ENCODE measurements at places on chromosomes 7 and 10.
A peak's percentile ranks its signal among the peaks of the same experiment; 100 is the strongest.

GRCh38 chr10:129568583-129569344 lies 101.7 kb downstream of the MGMT start:
- no peak for DNase-seq

DNA sequence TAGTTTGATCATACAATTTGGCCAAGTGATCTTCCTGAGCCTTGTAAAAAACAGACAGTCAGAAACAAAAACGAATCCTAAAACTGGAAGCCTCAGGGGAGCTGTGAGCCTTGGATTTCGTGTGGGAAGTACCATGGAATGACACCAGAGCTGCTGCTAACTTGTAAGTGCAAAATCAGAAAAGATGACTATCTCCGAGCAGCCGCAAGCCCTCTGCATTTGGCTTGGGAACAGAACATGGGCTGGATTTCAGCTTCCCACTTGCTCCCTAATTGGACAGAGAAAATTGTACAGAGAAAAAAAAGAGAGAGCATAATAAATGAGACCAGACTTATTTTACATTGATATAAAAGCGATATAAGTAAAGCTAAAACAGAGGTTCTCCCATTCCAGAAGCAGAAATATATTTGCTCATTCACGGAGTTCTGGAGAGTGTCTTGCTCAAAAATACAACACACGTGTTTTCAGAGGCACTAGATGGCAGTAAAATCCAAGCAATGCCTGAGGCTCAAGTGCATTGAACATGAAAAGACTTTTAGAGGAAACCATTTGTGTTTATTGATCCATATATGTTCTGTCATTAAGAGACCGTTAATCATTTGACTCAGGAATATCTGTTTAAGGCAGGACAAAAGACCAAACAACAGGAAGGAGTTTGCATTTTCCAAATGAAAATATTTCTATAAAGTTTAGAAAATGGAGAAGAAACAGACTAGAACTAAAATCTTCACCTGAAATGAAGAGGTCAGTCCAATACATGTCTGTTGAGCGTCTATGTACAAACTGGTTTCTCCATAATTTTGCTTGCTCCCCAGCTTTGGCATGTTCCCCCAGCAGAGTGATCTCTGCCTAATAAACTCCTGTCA lies 78.3 kb upstream of the SLC26A5 start:
- peak; percentile 52 for DNase-seq

DNA sequence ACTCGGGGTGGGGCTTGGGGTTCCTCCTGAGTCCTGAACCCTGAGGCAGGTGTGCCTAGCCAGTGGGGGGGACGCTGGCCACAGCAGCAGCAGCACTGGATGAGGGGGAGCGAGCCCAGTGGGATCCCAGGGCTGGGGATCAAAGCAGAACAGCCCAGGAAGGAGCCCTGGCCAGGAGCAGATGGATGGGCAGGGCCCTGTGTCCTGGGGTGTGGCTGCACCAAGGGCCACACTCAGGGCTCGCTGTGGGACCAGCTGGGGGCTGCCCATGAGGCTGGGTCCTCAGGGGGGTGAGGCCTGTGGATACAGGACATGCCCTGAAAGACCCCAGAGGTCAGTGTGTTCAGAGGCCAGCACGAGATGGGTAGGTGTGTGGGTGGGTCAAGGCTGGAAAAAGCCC lies 50.9 kb downstream of the STK32C start:
- DNase-seq, result no peak

- DNase-seq, result no peak
Observed at GRCh38 chr7:149041350-149041749, 13.0 kb upstream of the PDIA4 start.

DNA sequence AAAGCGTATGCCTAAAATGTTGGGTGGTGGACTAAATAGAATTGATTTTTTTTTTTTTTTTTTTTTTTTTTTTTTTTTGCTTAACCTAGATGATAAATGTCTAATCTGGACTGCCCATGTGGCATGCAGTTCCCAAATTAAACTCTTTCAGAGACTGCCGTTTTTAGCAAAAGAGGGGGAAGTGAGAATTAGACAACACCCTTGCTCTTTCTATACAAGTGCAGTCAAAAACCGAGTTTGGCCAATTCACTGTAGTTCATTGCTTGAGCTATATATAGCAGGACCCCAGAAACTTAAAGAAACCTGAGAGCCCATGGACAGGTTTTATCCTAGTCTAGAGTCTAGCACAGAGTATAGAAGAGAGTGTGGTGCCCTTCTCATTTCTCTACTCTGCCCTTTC lies 141.9 kb downstream of the GRM3 start:
- DNase-seq, result no peak

GRCh38 chr7:85135977-85136376 lies 50.9 kb downstream of the SEMA3D start:
- peak; percentile 41 for DNase-seq

GRCh38 chr10:125836746-125837145 lies 13.4 kb downstream of the BCCIP start:
- DNase-seq, result no peak

GRCh38 chr10:526651-527312 lies 162.7 kb downstream of the DIP2C start:
- no peak for DNase-seq

- no peak for DNase-seq
Observed at GRCh38 chr10:95697429-95697828, 3.7 kb upstream of the TCTN3 start.

GRCh38 chr7:140841166-140841715 lies 83.5 kb downstream of the BRAF start:
- DNase-seq, result peak; percentile 7

DNA sequence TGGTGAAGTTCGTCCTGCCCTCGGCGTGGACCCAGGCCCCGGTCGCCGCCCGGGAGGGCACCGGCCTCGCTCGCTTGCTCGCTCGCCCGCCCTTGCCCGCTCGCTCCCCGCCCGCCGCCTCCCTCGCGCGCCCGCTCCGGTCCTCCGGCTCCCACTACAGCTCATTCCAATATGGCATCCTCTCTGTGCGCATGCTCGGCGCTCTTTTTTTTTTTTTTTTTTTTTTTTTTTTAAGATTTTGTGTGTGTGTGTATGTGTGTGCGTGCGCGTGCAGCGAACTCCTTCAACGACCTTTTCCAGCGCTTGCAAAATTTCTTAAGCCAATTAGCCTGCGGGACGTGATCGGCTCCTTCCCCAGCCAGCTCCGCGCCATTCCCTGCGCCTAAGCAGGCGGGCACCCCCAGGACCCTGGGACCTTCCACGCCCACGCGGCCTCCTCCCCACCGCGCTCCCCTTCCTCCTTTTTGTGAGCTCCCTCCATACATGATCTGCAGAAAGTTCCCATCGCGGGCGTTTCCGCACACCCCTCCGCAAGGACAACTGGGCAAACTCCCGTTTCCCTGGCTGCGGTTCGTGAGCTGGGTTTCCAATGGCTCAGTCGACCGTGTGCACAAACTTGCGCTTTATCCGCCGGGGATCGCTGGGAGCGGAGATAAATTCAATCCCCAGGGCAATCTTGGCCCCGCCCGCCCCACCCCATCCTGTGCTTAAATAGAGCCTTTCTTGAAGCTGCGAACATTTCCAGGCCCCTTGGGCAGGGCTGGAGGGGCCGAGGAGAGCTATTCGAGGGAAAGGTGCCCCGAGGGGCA lies at the start of gene SFMBT2:
Gene SFMBT2 (minus strand): TSS at position 173 of the 809 bp plus-strand sequence. CDS start 29,136 bp downstream, outside the sequence.
- DNase-seq, result peak; percentile 58

- DNase-seq, result peak; percentile 46
Observed at GRCh38 chr10:77084431-77085144, 553.0 kb downstream of the KCNMA1 start.

DNA sequence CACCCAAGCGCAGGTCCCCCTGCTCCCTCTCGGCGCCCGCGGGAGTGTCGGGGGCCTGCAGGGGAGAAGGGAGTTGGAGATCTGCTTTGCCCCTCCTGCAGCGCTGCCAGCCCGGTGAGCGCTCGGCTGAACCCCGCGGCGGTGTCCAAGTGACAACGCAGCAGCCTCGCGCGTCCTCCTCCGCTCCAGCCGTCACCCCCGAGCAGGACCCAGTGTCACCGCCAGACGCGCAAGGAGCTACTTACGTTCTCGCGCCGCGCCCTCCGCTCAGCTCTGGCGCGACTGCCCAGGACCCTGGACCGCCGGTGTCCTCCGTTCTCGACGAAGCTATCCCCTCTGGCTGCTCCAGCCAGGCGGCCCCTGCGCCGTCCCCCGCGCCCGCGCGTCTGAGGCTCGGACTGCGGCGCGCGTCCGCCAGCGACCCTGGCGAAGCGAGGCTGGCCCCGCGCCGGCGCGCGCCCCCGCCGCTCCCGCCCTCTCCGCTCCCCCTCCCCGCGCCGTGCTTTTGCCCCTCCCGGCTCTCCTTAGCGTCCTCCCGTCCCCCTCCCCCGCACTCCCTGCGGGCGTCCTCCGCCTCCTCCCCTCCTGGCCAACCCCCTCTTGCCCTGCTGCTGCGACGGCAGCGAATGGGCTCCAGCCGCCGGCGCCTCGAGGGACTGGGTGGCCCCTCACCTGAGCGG lies at the start of gene NRCAM:
Gene NRCAM (minus strand): TSS at position 439 of the 680 bp plus-strand sequence. CDS start 216,372 bp downstream, outside the sequence.
- DNase-seq, result peak; percentile 85

DNA sequence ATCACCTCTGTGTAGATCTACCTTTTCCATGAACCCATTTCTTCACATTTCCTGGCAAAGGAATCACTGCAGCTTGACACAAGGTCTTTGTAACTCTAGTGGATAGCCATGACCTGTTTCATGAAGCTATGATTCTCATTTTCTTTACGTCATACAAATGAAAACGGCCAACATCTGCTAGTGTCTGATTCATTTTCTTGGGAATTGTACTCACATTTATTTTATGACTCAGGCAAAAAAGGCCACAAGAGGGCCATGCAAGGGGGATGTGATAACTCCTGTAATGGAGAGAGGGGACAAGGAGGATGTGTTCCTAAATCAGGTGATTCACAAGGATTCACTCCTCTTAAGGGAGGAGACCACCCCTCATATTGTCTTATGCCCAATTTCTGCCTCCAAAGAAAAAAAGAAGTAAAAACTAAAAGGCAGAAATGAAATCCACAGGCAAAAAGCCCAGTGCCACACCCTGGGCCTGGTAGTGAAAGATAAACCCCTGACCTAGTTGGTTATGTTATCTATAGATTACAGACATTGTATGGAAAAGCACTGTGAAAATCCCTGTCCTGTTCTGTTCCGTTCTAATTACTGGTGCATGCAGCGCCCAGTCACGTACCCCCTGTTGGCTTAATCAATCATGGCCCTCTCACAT lies 249.9 kb downstream of the IPMK start:
- peak; percentile 97 for DNase-seq

DNA sequence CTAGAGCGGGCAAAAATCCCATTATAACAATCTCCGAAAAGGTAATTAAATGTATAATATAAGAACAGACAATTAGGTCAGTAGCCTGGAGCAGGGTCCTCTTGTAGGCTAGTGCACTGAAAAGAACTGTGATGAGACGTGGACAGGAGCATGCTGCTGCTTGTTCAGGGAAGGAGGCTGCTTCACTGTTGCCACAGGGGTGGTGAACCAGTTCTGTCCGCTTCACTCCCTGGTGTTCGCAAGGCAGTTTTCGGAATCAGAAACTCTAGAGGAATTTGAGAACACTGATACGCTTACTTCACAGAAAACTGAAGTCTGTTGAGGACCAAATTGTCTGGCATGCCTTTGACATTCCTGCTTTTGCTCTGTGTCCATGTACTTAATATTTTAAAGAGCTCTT lies 17.4 kb downstream of the ZNRF2 start:
- no peak for DNase-seq

DNA sequence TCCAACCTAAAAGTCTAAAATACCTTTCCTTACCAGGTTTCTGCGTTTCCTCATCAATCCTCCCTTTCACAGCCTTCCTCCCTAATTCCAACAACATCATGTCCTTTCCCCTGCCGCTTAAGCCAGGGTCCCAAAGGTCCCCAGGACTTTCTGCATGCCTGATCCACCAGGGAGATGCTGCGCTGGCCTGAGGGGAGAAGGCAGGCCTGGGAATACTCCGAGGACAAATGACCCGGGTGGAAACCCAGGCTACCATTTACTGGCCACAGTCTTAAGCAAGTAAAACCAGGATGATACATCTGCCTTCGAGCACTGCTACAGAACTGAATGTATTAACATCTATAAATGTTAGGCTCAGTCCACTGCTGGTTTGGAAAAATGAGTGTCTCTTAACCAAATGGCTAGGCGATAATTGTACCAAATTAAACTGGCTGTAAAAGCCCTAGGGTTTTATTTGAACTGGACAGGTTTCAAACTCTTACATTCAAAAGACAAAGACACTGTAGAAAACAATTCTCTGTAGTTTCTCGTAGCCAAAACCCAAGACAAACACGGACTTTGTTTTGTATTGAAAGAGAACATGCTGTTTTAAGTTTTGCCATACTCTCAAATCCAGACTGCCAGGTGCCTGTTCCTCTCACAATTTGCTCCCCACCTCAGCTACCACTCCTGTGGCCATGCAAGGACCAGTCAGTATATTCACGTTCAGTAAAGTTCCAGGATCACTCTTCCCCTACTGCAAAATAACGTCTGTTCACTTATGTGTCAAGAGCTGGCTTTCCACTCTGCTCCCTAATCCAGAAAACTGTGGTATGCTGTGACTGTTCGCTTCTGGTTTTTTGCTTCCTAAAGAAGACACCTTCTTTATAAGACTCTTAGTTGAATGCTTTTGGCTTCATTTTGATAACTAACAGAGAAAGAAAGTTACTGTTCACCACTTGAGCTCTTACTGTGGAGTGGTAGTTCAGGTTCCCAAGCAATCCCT lies 145.7 kb downstream of the RNF216 start:
- no peak for DNase-seq

GRCh38 chr7:101542527-101543241 lies 86.4 kb downstream of the MYL10 start:
- peak; percentile 58 for DNase-seq

DNA sequence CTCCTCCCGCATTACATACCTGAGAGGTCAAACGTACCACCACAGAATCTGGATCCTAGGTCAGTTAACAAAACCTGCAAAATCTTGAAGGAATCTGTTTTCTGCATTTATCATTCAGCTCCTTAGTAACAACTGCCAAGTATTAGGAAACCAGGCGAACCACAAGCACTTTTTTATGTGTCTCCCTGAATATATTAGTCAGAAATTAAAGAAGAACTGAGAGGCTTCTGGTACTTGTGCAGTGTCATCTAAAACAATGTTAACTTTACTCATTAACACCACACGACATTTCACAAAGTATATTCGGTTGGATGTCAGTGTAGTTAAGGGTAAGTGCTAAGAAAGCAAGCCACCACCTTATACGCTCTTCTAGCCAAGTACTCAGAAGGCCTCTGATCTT lies 2.5 kb downstream of the CCDC6 start:
- DNase-seq, result peak; percentile 33

DNA sequence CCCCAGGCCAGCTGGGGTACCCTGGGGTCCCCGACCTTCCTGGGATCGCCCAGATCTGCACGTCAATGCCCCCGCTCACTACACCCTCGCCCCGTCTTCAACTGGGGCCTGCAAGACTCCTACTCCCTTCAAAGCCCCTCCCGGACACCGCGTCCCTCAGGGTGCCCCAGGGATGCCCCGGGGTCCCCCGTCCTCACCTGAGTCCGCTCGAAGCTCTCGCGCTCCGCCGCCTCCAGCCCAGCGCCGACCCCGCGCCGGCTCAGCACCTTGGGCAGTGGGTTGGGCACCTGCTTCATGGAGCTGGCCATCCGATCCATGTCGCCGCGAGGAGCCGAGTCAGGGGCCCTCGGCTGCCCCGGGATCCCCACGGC lies at the start of gene HIP1:
Gene HIP1 (minus strand): TSS at position 338 of the 371 bp plus-strand sequence. CDS start 21 bp downstream, at position 317.
- peak; percentile 14 for DNase-seq

GRCh38 chr7:25073451-25073850 lies 51.6 kb downstream of the CYCS start:
- no peak for DNase-seq
